ENCODE measurements at places on chromosomes 6 and 20.

- DNase-seq: no peak
These were observed 52.8 kb upstream of the BMP6 start for GRCh38 chr6:7673063-7673536.

DNA sequence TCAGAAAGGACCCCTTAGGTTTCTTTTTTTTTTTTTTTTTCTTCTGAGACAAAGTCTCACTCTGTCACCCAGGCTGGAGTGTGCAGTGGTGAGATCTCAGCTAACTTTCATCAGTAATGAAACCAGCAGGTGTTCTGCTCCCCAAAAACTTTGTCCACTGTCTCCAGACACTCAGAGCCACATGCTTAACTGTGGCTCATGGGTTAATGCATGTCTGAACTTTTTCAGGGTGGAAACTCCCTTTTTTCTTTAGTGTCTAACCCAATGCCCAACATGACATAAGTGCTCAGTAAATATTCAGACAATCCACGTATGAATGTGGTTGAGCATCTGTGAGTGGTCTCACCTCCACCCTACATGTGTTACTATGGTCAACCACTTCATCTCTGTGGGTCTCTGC, 45.4 kb downstream of the MYB start:
- DNase-seq: no peak

- DNase-seq: no peak
These were observed 9.0 kb downstream of the DYNLT1 start for GRCh38 chr6:158635427-158636073.

DNA sequence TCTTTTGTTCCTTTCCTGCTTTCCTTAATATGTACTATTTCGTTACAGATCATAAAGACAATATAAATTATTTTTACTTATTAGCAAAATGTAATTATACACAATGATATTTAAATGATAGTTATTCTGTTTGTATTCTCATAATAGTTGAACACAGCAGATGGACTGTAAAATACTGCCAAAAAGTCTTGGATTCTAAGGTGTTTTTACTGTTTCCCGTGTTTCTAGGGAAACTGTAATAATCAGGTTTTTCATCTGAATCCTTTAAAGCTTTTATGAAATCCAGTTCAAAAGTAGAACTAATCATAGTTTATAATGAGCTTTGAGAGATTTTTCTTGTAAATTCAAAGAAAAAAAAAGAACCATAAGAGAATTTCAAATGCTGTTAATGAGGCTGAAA, 148.4 kb downstream of the GRIK2 start:
- no peak for DNase-seq

- DNase-seq: peak; percentile 99
These were observed at the start of gene ACSS2 for GRCh38 chr20:34876406-34877282. Gene ACSS2 (plus strand): TSS chr20:34876612. CDS start chr20:34876646, 34 bp downstream.

DNA sequence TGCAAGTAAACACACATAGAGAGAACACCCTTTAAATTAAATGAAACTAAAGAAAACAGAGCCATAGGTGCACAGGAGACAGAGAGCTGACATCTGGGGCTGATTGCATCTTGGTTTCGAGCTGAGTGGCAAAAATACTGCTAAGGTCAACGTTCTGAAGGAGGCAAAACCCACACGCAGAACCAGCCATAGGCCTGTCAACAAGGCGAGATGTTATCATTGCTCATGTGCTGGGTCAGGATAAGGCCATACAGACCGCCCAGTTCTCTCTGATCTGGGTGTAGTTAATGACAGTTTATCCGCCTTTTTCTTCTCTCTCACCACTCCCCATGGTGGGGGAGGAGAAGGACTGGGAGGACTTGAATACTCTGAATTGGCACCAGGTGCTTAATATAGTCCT, 4.5 kb upstream of the FAM110A start:
- no peak for DNase-seq

- DNase-seq: no peak
These were observed 16.1 kb upstream of the ROS1 start for GRCh38 chr6:117441824-117442264.

DNA sequence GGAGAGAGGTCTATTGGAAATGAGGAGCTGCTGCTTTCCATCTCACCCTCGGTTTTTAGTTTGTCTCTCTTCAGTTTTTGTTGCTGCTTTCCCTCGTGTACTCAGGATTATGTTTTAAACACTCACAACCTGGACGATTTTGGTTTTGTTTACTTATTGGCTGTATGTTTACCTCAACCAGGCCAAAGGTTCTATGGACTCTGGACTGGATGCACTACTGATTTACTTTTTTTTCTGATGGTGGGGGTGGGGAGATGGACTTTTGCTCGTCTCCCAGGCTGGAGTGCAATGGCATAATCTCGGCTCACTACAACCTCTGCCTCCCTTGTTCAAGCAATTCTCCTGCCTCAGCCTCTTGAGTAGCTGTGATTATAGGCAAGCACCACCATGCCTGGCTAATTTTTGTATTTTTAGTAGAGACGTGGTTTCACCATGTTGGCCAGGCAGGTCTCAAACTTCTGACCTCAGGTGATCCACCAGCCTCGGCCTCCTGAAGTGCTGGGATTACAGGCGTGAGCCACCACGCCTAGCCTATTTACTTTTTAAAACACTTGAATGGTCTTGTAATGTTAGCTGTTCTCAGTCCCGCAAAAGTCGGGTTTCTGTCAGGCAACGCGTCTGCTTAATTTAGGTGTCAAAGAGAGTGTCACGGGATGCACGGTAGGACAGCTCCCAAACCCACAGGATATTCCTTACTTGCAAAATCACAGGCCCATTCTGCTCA, 148.2 kb upstream of the RIPOR2 start:
- DNase-seq: no peak

DNA sequence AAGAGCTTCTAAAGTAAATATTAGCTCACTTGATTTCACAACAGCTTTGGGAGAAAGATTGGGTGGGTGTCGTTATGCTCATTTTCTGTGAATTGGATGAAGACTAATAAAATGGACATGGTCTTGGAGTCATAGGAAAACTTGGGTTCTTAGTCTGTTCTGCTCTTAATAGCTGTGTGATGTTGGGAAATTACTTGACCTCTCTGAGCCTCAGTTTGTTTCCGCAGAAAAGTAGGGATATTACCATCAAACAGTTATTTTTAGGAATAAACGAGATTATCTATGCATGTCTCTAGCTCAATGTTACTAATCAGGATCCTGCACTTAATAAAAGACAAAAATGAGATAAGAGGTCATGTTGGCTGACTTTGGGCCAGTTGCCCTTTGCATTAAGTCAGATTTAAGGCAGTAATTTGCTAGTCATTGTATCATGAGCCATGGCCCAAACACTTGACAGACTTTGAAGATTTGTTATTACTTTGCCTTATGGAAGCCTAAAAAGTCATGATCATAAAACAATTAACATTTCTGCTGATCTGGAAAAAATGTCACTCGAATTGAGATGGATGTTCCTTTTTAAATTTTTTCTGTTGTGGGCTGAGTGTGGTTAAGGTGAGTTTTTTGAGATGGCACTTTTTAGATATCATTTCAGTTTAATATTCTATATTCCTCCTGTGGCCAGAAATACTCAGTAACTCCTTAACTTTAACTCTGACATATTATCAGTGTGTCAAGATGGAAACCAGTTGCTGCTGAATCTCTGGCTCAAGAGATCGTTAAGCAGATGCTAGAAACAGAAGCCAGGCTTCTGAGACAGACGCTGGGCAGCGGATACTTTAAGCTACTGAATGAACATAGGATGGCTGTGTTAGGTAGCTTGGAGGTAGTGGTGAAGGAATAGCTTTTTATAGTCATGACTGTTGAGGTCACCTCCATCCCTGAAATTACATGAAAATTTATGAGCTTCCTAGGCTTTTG, 291.6 kb downstream of the PHF3 start:
- no peak for DNase-seq

DNA sequence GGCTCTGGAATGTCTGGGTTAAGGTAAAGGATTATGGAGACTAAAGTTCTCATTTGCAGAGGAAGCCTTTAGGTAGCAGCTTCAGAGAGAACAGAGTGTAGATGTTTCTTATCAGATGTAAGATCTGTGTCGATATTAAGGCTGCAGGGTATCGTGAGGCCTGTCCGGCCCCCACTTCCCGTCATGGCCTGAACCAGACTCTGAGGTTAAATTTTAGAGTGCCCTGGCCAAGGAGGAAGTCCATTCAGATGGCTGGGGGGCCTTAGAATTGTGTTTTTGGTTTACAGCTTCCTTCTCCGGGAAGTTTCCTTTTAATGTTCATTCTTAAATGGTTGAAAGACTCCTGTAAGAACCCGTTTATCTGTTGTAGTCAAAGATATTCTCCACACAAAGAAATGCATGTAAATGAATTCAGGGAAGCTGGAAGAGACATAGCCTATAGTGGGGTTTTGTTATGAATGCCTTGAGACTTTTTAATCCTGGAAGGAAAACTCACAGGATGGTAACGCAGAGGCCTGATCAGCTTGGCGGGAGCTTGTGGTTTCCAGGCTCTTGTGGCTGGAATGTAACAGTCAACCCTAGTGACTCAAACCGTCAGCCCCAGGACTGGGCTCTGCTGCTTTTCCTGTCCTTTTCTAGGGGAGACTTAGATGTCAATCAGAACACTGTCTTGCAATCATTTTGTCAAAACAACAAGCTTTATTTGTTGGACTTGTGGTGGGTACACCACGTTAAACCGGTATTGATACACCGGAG, 34.7 kb downstream of the KIF25 start:
- DNase-seq: peak; percentile 45

DNA sequence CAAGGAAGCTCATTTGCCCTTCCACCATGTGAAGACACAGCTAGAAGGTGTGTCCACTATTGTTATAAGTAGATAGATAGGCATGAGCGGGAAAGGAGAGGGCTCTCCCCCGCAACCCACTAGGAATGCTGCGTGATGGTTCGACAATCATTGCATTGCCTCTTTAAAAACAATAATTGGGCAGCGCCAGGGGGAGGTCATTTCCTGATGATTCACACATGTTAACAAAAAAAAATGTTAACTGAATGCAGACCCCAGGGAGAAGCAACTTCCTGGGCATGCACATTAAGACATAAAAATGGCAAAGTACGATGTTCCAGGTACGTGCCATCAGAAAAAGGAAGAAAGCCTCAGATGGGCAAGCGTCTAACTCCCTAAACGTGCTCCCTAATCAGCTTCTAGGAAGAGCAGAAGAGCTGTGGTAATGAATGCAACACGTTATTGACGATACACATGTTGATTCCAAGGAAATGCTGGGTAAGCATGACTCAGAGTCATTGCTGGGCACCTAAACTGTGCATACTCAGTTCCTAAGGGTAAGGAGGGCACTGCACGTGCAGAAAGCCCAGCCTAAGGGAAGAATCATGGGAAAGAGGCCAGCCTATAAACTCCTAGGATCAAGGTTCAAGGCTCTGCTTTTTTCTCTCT, 113.7 kb downstream of the FAM217A start:
- no peak for DNase-seq

- DNase-seq: no peak
These were observed 64.0 kb downstream of the NCR2 start for GRCh38 chr6:41399424-41399823.

GRCh38 chr6:157428427-157429202, 47.6 kb downstream of the ZDHHC14 start:
- DNase-seq: no peak

- DNase-seq: no peak
These were observed 4.7 kb downstream of the MMP9 start for GRCh38 chr20:46013322-46013828.

- DNase-seq: no peak
These were observed 163.8 kb downstream of the MMUT start for GRCh38 chr6:49299279-49299678.

DNA sequence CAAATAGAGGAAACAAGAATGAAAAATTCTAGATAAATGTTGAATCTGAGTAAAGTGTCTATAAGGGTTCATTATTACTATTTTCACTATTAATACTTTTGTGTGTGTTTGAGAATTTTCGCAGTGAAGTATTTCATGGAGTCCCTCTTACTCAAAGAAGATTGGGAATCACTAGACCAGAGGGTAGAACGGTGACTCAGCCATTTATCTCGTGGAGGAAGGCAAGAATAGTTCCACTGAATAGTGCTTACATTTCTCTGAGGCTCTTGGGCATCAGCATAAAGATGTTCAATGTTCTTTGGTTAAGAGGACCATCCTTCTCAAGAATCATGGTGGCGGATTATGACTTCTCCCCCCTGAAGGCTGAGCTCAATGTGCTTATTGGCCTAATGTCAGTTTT, 376.7 kb upstream of the ARID1B start:
- no peak for DNase-seq

DNA sequence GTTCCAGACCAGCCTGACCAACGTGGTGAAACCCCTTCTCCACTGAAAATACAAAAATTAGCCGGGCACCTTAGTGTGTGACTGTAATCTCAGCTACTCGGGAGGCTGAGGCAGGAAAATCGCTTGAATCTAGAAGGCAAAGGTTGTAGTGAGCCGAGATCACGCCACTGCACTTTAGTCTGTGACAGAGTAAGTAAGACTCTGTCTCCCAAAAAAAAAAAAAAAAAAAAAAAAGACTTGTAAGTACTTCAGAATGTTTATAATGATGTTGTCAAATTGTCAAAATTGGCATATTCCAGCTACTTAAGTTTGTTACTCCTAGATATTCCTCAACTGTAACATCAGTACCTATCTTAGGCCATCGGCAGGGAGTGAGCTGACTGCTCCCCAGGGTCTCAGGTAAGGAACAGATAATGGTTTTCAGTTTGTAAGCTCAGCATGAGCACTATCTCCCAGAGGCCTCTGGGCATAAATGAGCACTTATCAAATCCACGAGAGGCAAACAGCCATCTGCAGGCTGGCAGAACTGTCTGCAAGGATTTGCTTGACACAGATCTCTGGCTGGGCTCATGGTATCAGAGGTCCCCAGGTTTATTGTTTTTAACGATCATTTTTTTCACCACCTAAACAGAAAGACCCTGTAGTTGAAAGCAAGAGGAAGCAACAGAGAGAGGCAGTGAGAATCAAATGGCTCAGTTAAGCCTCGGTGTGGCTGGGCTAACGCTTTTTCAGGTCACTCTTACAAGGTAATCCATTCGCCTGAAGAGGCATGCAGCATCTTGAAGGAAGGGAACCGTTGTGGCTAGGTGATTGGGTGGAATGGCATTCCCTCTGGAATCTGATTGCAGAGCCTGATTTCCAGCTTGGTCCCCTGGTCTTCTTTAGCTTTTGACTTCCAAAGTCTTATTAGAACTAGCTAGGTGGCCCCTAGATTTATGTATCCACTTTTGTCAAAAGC, 115.9 kb downstream of the LY86 start:
- no peak for DNase-seq

DNA sequence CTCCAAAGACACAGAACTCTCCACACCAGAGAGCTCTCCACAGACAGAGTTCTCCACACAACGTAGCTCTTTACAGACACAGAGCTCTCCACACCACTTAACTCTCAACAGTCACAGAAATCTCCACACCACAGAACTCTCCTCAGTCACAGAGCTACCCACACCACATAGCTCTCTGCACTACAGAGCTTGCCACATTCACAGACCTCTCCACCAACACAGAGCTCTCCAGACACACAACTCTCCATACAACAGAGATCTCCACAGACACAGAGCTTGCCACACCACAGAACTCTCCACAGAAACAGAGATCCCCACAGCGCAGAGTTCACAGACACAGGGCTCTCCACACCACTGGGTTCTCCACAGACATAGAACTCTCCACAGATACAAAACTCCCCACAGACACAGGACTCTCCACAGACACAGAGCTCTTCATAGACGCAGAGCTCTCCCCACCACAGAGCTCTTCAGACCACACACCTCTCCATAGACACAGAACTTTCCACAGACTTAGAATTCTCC, 52.5 kb downstream of the ERMARD start:
- no peak for DNase-seq

All from skin of body (tissue), 3 donors.